Neuronal stem cell (in vitro differentiated cells): ENCODE measurements at places on chromosomes 12 and 14.
A peak's percentile ranks its signal among the peaks of the same experiment; 100 is the strongest.

GRCh38 chr14:22589096-22589839, at the start of gene DAD1:
Gene DAD1 (minus strand): TSS chr14:22589224. CDS start chr14:22589157, 67 bp downstream.
- peak within 1 kb of the TSS; percentile 78 for H3K27ac ChIP-seq
- peak within 1 kb of the TSS; percentile 99 for H3K4me3 ChIP-seq
- DNase-seq = peak; percentile 99
- peaks cover 19% of the 10 kb centered on the region for H3K27me3 ChIP-seq
- H3K36me3 ChIP-seq = no peaks in the 10 kb centered on the region

DNA sequence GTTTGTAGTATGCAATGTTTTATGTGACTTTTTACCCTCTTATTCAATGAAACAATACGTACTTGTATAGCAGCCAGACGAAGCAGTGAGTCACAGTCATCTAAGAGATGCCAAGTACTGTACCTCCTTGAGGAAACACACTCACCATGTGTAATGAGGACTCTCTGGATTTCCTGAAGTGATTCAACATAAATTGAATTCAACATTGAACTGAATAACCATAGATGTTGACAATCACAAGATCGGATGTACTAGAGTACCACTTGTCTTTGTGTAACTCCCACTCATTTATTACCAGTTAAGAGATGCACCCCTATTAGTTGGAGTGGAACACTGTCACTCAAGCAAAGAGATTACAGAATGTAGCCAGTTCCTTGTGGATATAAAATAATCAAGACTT, 175.2 kb upstream of the HMGA2 start:
- no peak overlapping the region for H3K27ac ChIP-seq
- H3K27me3 ChIP-seq = no peaks in the 10 kb centered on the region
- no peaks in the 10 kb centered on the region for H3K4me1 ChIP-seq
- no peak for DNase-seq

GRCh38 chr12:7758766-7759140, 6.3 kb upstream of the NANOGNB start:
- H3K27me3 ChIP-seq = no peaks in the 10 kb centered on the region
- no peak for DNase-seq
- no peak overlapping the region for H3K27ac ChIP-seq
- H3K4me3 ChIP-seq = no peak overlapping the region
- H3K4me1 ChIP-seq = peaks cover 2% of the 10 kb centered on the region

DNA sequence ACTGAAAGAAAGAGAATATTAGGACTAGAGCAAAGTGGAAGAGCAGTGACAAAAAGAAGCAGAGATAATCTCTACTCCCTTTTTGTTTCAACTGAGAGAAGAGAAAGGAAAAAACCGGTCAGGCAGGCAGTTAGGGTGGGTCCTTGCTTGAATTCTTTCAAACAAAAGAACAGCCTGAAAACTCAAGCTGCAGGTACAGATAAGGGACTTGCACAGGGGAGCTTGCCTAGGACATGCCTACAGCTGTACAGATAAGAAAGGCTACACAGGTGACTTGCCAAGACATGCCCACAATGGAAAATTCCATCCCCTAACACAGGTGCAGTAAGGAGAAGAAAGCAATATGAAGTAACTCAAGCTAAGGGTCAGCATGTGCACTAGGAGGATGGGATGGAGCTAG, 532.2 kb upstream of the MIS18BP1 start:
- H3K36me3 ChIP-seq = no peaks in the 10 kb centered on the region
- H3K4me1 ChIP-seq = no peaks in the 10 kb centered on the region
- H3K4me3 ChIP-seq = no peak overlapping the region
- DNase-seq = no peak

- H3K27me3 ChIP-seq = no peaks in the 10 kb centered on the region
- no peaks in the 10 kb centered on the region for H3K4me1 ChIP-seq
- DNase-seq = no peak
- no peak overlapping the region for H3K4me3 ChIP-seq
These were observed 46.0 kb downstream of the YEATS4 start for GRCh38 chr12:69405566-69405865.

DNA sequence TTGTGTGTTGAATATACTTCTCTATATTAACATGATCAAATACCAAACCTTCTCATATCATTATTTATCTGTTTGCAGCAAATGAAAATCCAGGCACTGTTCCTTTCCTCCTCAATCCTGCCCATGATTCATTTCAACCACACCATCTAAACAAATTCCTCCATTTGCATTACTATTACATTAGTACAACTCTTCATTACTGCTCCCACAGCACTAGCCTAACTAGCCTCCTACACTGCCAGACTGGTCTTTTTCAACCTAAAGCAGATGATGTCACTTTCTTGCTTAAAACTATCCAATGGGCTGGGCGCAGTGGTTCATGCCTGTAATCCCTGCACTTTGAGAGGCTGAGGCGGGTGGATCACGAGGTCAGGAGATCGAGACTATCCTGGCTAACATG, 117.3 kb upstream of the MYF6 start:
- H3K36me3 ChIP-seq = no peaks in the 10 kb centered on the region
- H3K27ac ChIP-seq = no peak overlapping the region
- no peak overlapping the region for H3K4me3 ChIP-seq
- no peaks in the 10 kb centered on the region for H3K4me1 ChIP-seq
- no peak for DNase-seq
- no peaks in the 10 kb centered on the region for H3K27me3 ChIP-seq

DNA sequence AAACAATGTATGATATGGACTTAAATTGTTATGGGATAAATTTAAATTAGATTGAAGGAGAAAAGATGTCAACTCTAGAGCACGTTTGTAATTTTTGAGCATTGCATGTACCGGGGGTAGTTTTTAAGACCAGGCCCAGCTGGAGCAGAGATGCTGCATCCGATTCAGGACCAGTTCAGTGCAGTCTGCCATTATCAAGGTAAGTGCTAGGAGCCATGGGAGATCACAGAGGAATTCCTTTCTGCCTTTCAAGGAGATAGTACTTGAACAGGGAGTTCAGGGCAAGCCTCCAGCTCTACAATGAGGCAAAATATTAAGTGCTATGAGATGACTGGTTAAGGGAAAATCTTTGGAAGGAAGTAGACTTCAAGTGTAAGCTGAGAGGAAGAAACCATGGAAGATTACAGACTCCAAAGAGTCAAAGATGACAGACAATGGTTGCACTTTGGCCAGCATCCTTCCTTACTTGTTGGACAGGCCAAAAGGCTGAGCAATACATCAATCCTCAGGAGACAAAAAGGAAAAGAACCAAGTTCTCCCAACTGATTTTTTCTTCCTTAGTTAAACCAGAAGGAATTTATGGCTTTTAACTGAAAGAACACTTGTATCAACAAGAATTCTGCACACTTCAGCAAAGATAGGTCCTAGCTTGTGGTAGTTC, 113.2 kb upstream of the HIF1A start:
- no peak overlapping the region for H3K4me3 ChIP-seq
- no peaks in the 10 kb centered on the region for H3K27me3 ChIP-seq
- DNase-seq = no peak
- peaks cover 2% of the 10 kb centered on the region for H3K4me1 ChIP-seq
- no peaks in the 10 kb centered on the region for H3K36me3 ChIP-seq
- no peak overlapping the region for H3K27ac ChIP-seq

DNA sequence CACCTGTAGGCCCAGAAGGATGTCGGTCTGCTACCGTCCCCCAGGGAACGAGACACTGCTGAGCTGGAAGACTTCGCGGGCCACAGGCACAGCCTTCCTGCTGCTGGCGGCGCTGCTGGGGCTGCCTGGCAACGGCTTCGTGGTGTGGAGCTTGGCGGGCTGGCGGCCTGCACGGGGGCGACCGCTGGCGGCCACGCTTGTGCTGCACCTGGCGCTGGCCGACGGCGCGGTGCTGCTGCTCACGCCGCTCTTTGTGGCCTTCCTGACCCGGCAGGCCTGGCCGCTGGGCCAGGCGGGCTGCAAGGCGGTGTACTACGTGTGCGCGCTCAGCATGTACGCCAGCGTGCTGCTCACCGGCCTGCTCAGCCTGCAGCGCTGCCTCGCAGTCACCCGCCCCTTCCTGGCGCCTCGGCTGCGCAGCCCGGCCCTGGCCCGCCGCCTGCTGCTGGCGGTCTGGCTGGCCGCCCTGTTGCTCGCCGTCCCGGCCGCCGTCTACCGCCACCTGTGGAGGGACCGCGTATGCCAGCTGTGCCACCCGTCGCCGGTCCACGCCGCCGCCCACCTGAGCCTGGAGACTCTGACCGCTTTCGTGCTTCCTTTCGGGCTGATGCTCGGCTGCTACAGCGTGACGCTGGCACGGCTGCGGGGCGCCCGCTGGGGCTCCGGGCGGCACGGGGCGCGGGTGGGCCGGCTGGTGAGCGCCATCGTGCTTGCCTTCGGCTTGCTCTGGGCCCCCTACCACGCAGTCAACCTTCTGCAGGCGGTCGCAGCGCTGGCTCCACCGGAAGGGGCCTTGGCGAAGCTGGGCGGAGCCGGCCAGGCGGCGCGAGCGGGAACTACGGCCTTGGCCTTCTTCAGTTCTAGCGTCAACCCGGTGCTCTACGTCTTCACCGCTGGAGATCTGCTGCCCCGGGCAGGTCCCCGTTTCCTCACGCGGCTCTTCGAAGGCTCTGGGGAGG, at the start of gene LTB4R:
LTB4R (plus strand) TSS at position 857 of the 959 bp plus-strand sequence. CDS start 4,150 bp downstream, outside the sequence.
- H3K27me3 ChIP-seq = no peaks in the 10 kb centered on the region
- DNase-seq = no peak
- no peak within 1 kb of the TSS for H3K4me3 ChIP-seq
- H3K36me3 ChIP-seq = peaks cover 11% of the 10 kb centered on the region

DNA sequence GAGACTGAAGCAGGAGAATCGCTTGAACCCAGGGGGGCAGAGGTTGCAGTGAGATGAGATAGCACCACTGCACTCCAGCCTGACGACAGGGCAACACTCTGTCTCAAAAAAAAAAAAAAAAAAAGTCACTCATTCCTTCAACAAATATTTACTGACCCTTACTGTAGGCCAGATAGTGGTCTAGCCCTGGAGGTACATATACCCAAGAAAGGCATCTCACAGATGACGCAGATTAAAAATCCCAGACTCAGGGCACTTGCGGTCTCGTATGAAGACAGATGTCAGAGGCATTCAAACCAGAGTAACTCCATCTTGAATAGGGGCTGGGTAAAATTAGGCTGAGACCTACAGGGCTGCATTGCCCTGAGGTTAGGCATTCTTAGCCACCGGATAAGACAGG, 44.8 kb downstream of the CLMN start:
- no peaks in the 10 kb centered on the region for H3K36me3 ChIP-seq
- no peaks in the 10 kb centered on the region for H3K4me1 ChIP-seq
- no peak overlapping the region for H3K4me3 ChIP-seq
- H3K27me3 ChIP-seq = no peaks in the 10 kb centered on the region

GRCh38 chr14:31268216-31268615, 60.6 kb upstream of the HECTD1 start:
- no peak overlapping the region for H3K27ac ChIP-seq
- H3K27me3 ChIP-seq = no peaks in the 10 kb centered on the region
- H3K4me3 ChIP-seq = no peak overlapping the region
- DNase-seq = no peak

DNA sequence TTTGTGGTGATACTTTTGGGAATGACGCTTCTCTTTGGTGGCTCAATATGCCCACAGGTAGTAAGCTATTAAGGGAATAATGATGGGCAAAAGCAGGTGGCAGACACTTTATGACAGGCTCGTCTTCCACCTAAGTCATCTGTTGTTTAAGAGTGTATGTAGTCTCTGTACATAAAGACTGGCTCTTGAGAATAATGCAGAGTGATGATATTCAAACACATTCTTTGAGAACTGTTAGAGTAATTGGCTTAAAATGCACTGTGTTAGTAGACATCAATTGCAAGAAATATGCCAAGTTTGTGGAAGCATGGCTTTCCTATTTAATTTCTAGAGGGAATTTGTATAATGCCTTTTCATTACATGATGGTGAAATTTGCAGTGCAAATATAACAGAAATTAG, 694.8 kb upstream of the MIS18BP1 start:
- no peaks in the 10 kb centered on the region for H3K36me3 ChIP-seq
- no peak overlapping the region for H3K4me3 ChIP-seq
- no peak overlapping the region for H3K27ac ChIP-seq
- H3K27me3 ChIP-seq = no peaks in the 10 kb centered on the region
- H3K4me1 ChIP-seq = no peaks in the 10 kb centered on the region

DNA sequence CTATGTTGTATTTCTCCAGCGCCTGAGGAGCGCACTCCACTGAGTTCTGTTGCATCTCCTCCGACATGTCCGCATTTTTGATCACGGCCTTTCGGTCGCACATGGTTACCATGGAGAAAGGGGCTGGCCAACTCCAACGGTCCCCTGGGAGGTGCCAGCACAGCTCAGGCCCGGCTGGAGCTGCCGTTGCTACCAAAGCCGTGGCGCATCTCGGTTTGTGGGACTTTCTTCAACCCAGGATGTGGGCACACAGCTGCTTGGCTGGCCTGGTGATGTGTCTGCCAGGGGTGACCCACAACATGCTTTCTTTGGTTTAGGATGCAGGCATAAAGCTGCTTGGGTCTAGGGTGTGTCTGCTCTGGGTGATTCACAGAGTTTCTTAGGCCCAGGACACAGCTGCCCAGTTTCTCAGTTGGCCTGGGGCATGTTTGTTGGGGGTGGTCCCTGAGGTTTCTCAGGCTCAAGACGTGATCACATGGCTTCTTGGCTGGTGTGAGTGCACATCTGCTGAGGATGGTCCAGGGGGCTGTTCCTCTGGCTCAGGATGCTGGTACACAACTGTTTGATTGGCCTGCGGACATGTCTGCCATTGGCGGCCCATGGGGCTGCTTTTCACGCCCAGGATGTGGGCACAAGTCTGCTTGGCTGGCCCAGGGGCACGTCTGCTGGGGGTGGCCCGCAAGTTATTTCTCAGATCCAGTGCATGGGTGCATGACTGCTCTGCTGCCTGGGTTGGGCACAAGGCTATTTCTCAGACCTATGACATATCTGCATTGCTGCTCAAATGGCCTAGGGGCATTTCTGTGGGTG, 25.9 kb upstream of the GTF2A1 start:
- no peaks in the 10 kb centered on the region for H3K4me1 ChIP-seq
- H3K36me3 ChIP-seq = no peaks in the 10 kb centered on the region
- H3K27me3 ChIP-seq = no peaks in the 10 kb centered on the region
- DNase-seq = no peak

DNA sequence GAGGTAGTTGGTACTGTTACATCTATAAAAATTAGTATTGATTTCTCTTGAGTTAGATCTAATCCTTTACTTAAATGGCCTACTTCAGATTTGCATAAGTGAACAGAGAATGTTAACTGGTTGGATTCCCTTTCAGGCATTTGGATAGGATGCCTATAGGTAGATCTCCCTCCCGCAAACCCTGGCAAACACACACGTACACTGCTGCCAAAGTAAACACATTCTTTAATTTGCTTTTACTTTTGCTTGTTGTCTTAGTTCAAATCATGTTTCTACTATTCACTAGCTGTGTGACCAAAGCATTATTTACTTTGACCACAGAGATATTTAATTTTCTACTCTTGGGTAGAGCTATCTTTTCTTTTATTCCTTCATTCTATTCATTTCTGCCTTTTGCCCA, 936.1 kb upstream of the FBXO33 start:
- peaks cover 16% of the 10 kb centered on the region for H3K4me1 ChIP-seq
- no peak overlapping the region for H3K4me3 ChIP-seq
- no peak for DNase-seq
- H3K36me3 ChIP-seq = no peaks in the 10 kb centered on the region

DNA sequence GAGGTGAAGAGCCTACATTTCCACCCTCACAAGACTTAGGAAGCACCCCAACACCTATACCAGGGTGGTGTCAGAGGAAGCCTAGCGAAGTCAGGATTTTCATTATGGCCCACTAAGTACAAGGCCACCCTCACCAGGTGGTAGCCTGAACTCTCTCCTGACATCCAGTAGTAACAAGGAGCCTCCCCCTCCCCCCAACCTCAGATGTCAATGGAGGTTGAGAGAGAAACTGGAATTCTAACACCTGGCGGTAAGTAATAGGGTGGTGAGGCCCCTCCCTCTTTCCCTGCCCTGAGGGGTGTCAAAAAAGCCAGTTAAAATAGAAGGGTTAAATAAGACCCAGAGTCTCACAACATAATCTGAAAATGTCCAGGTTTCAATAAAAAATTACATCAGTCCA, 37.6 kb downstream of the SINHCAF start:
- peak overlapping the region; percentile 2 for H3K27ac ChIP-seq
- no peaks in the 10 kb centered on the region for H3K4me1 ChIP-seq
- no peaks in the 10 kb centered on the region for H3K27me3 ChIP-seq
- H3K4me3 ChIP-seq = no peak overlapping the region
